ENCODE measurements at places on chromosomes 5 and 9.

DNA sequence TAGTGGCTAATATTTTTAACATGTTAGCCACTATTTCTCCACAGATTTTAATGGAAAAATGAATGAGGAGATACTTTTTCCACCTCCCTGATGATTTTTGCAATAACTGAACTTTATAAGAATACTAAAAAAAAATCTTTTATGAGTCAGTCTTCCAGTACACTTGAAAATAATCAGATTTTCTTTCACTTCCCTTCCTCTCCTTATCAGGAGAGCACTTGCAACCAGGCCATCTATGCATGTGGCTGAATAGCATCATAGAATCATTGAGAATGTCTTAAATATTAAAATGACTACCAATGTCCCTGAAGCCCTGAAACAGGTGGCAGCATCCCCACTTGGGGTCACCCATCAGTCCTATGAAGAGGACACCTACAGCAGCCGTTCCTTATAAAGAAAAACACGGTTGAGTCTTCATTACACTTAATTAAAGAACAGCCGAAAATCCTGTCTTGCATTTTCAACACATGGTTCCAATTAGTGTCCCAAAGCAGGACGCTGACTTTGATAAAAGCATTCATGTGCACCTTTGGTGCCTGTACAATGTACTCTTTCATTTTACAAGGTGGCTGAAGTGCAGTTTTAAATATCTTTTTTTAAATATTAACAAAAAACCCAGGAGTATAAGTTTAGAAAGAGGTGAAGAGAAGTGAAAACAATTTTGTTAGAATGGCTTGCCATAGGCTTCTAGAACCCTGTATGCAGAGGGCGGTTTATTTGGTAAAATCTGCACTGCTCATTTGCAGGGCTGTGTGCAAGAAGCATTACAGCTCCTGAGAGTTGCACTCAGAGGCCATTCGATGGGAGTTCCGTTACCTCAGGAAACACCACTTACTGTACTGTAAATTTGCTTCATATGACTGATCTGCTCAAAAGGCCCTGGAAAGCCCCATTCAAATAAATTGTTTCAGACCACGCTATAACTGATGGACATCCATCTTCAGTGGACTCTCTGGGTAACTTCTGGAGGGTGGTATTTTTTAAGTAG lies 106.9 kb upstream of the VCAN start:
- no peaks in the 10 kb centered on the region for H3K4me1 ChIP-seq
- no peak overlapping the region for H3K27ac ChIP-seq
- H3K4me3 ChIP-seq, result no peak overlapping the region
- no peaks in the 10 kb centered on the region for H3K27me3 ChIP-seq

- H3K27me3 ChIP-seq, result no peaks in the 10 kb centered on the region
- DNase-seq, result no peak
- peaks cover 15% of the 10 kb centered on the region for H3K4me1 ChIP-seq
- no peaks in the 10 kb centered on the region for H3K36me3 ChIP-seq
- no peak overlapping the region for H3K4me3 ChIP-seq
- no peak overlapping the region for H3K27ac ChIP-seq
Measured at GRCh38 chr9:3810231-3810630, 284.4 kb upstream of the RFX3 start.

DNA sequence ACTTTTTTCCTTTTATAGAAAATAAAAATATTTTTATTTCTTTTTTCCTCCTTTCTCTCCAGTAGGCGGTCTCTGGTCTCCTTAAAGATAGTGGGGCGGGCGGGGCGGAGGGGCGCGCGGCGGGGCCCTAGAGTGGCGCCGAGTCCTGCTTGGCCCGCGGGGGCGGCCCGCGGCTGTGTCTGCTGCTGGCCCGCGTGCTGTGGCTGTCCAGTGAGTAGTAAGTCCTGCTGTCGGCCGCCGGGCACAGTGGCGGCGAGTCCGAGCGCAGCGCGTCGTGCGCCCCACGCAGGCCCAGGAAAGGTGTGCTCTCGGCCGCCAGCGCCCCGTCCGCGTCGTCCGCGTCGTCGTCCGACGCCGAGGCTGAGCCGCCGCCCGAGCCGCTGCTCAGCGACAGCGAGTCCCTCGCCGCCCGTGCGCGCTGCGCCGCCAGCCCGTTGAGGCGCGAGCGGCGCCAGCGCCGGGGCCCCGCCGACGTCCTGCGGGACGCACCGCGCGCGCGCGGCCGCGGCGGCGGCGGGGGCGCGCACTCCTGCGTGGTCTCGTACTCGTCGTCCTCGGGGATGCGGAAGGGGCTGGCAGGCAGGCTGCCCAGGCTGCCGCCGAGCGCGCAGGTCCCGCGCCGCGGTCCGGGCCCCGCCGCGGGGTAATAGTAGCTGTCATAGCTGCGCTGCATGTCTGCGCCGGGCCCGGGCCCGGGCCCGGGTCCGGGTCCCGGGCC lies 52.3 kb downstream of the PSD2 start:
- no peaks in the 10 kb centered on the region for H3K27me3 ChIP-seq
- no peaks in the 10 kb centered on the region for H3K4me1 ChIP-seq
- DNase-seq, result no peak
- no peak overlapping the region for H3K27ac ChIP-seq
- no peak overlapping the region for H3K4me3 ChIP-seq

- no peak overlapping the region for H3K4me3 ChIP-seq
- DNase-seq, result no peak
- H3K27ac ChIP-seq, result no peak overlapping the region
- no peaks in the 10 kb centered on the region for H3K36me3 ChIP-seq
- H3K27me3 ChIP-seq, result peaks cover 59% of the 10 kb centered on the region
- H3K4me1 ChIP-seq, result peaks cover 18% of the 10 kb centered on the region
Measured at GRCh38 chr5:88145221-88145610, 123.4 kb downstream of the TMEM161B start.

GRCh38 chr5:151002681-151003502 lies 17.5 kb upstream of the GPX3 start:
- no peaks in the 10 kb centered on the region for H3K4me1 ChIP-seq
- no peak for DNase-seq
- no peak overlapping the region for H3K27ac ChIP-seq
- H3K27me3 ChIP-seq, result no peaks in the 10 kb centered on the region
- no peak overlapping the region for H3K4me3 ChIP-seq

- no peak overlapping the region for H3K4me3 ChIP-seq
- DNase-seq, result no peak
- no peaks in the 10 kb centered on the region for H3K4me1 ChIP-seq
- H3K36me3 ChIP-seq, result no peaks in the 10 kb centered on the region
Measured at GRCh38 chr5:160637357-160638090, 214.5 kb downstream of the ATP10B start.

DNA sequence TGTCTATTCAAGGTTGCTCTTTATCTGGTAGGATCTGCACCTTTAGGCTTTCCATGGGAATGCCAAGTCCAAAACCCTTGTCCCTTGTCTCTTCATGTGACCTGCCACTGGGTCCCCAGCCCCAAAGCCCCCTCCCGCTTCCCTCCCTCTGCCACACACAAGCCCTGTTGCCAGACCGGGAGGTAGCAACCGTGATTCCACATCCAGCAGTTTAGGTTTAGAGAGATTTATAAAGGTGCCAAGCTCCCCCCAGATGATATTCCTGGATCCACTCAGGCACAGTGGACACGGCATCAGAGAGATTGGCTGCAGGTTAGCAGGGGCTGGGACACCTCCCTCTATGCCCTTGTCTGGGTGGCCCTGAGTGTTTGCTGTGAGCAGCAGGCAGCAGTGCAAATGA lies 504.7 kb downstream of the CCDC171 start:
- H3K4me3 ChIP-seq, result no peak overlapping the region
- H3K36me3 ChIP-seq, result no peaks in the 10 kb centered on the region
- H3K27me3 ChIP-seq, result no peaks in the 10 kb centered on the region

DNA sequence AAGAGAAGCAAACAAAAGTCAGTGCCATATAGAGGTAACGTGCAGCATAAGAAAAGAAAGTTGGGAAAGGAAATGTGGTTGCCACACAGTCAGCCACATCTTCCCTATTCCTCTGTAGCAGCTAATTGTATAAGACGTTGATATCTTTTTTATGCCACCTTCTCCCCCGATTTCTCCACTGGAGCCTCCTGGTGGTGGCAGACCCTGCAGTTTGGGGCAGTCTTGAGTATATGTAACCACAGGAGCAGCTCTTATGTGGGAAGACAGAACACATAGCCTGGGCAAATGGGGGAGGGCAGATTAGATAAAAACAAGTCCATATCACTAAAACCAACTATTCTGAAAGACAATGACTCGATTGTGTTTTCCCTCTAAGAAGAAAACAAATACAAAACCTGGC lies 99.7 kb downstream of the PLCXD3 start:
- H3K4me3 ChIP-seq, result no peak overlapping the region
- H3K36me3 ChIP-seq, result no peaks in the 10 kb centered on the region
- H3K27me3 ChIP-seq, result no peaks in the 10 kb centered on the region

- H3K27me3 ChIP-seq, result peaks cover 42% of the 10 kb centered on the region
- peaks cover 12% of the 10 kb centered on the region for H3K4me1 ChIP-seq
- no peak for DNase-seq
- no peaks in the 10 kb centered on the region for H3K36me3 ChIP-seq
- no peak overlapping the region for H3K4me3 ChIP-seq
Measured at GRCh38 chr5:88886746-88887341, 3.9 kb upstream of the MEF2C start.

- no peaks in the 10 kb centered on the region for H3K27me3 ChIP-seq
- no peak overlapping the region for H3K27ac ChIP-seq
- no peak overlapping the region for H3K4me3 ChIP-seq
- H3K4me1 ChIP-seq, result no peaks in the 10 kb centered on the region
- H3K36me3 ChIP-seq, result no peaks in the 10 kb centered on the region
- no peak for DNase-seq
Measured at GRCh38 chr5:72537166-72537565, 30.0 kb upstream of the ZNF366 start.

DNA sequence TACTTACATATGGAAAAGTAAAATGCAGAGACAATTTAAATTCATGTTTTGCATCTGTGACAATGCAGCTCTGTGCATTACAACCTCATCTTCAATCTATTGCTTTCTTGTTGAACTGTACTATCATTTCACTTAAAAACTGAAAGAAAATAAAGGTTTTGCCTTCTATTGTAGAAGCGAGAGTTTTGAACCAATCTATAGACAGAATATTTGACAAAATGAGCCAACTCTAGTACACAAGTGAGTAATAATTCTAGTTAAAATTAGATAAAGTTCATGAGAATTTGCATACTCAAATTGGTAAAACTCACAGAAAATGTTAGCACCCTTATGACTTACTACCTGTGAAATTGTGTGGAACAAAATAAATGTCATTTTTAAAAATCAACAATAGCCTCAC lies 123.7 kb downstream of the EDIL3 start:
- no peaks in the 10 kb centered on the region for H3K4me1 ChIP-seq
- no peaks in the 10 kb centered on the region for H3K27me3 ChIP-seq
- H3K36me3 ChIP-seq, result no peaks in the 10 kb centered on the region
- H3K4me3 ChIP-seq, result no peak overlapping the region
- H3K27ac ChIP-seq, result no peak overlapping the region

- peaks cover 8% of the 10 kb centered on the region for H3K4me1 ChIP-seq
- H3K4me3 ChIP-seq, result no peak overlapping the region
- no peaks in the 10 kb centered on the region for H3K36me3 ChIP-seq
- H3K27ac ChIP-seq, result no peak overlapping the region
- H3K27me3 ChIP-seq, result no peaks in the 10 kb centered on the region
- DNase-seq, result no peak
Measured at GRCh38 chr5:135974021-135974600, 19.3 kb upstream of the LECT2 start.

GRCh38 chr5:180160789-180161188 lies 48.2 kb downstream of the RASGEF1C start:
- no peak for DNase-seq
- no peak overlapping the region for H3K27ac ChIP-seq
- H3K36me3 ChIP-seq, result no peaks in the 10 kb centered on the region
- no peak overlapping the region for H3K4me3 ChIP-seq

DNA sequence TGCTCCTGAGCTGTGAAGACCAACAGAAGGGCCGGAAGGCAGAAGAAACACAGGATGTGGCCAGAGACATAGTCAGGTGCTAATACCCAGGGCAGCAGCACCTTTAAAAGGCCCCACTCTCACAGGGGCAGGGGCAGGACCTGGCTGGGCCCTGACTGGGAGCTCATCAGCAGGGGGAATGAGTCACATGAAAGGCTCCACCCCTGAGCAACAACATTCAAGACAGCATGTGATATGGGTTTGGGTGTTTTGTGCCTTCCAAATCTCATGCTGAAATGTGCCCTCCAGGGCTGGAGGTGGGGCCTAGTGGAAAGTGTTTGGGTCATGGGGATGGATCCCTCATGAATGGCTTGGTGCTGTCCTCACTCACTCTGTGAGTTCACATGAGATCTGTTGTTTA lies 181.7 kb downstream of the ERCC6L2 start:
- peaks cover 3% of the 10 kb centered on the region for H3K27me3 ChIP-seq
- H3K4me1 ChIP-seq, result peaks cover 4% of the 10 kb centered on the region
- no peaks in the 10 kb centered on the region for H3K36me3 ChIP-seq
- no peak for DNase-seq

DNA sequence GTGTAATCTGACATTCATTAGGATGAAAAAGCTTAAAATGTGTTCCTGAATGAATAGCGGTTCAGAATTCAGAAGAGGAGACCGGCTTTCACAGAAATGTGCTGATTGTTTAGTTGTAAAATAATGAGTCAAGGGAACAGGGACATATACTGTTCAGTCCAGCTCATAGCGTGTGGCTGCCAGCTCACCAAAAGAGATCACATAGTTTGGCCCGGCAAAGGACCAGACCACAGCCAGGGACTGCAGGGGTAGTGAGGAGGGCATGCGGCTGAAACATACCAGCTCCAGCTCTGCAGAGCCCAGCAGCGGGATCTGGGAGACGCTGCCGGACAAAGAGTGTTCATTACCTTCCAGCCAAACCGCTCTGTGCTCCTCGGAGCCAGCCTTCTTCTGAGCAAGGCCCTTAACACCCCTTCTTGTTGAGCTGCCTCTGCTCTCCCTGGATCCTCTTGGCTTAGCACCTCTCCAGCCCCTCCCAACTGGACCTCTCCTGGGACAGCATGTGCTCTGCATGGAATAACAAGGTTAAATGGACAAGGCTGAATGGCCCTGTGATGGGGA lies 116.8 kb upstream of the CNTLN start:
- no peak overlapping the region for H3K27ac ChIP-seq
- no peaks in the 10 kb centered on the region for H3K27me3 ChIP-seq
- H3K36me3 ChIP-seq, result no peaks in the 10 kb centered on the region
- peaks cover 30% of the 10 kb centered on the region for H3K4me1 ChIP-seq
- H3K4me3 ChIP-seq, result no peak overlapping the region

GRCh38 chr5:76818844-76819831 lies at the start of gene F2RL1:
TSS of gene F2RL1 (plus strand) at chr5:76819030. CDS start at chr5:76819183, 153 bp downstream.
- DNase-seq, result no peak
- peaks cover 49% of the 10 kb centered on the region for H3K4me1 ChIP-seq
- H3K36me3 ChIP-seq, result peaks cover 1% of the 10 kb centered on the region

GRCh38 chr5:96252596-96252995 lies 180.5 kb downstream of the PCSK1 start:
- no peak overlapping the region for H3K4me3 ChIP-seq
- no peak for DNase-seq
- no peaks in the 10 kb centered on the region for H3K27me3 ChIP-seq
- H3K27ac ChIP-seq, result no peak overlapping the region

GRCh38 chr5:96881511-96882115 lies 5.3 kb downstream of the ERAP2 start:
- peaks cover 2% of the 10 kb centered on the region for H3K36me3 ChIP-seq
- peaks cover 30% of the 10 kb centered on the region for H3K4me1 ChIP-seq
- no peak overlapping the region for H3K4me3 ChIP-seq

- no peak overlapping the region for H3K4me3 ChIP-seq
- no peak for DNase-seq
- H3K27me3 ChIP-seq, result no peaks in the 10 kb centered on the region
- H3K36me3 ChIP-seq, result no peaks in the 10 kb centered on the region
Measured at GRCh38 chr9:19174127-19174912, 47.0 kb upstream of the PLIN2 start.

- peaks cover 5% of the 10 kb centered on the region for H3K4me1 ChIP-seq
- H3K36me3 ChIP-seq, result no peaks in the 10 kb centered on the region
- no peak overlapping the region for H3K27ac ChIP-seq
- no peaks in the 10 kb centered on the region for H3K27me3 ChIP-seq
Measured at GRCh38 chr5:40497573-40497972, 182.1 kb upstream of the PTGER4 start.

Data from keratinocyte (primary cell).